ENCODE measurements at places on chromosomes 6 and 20.

- no peak for DNase-seq
Measured at GRCh38 chr6:144725736-144726522, 440.8 kb downstream of the UTRN start.

- no peak for DNase-seq
Measured at GRCh38 chr6:34241351-34242215, 4.9 kb downstream of the HMGA1 start.

- no peak for DNase-seq
Measured at GRCh38 chr6:155155787-155156447, 107.9 kb upstream of the CLDN20 start.

GRCh38 chr20:48350313-48350988 lies 477.3 kb downstream of the PREX1 start:
- no peak for DNase-seq

- DNase-seq: peak; percentile 8
Measured at GRCh38 chr6:40328386-40328985, 258.7 kb downstream of the LRFN2 start.

DNA sequence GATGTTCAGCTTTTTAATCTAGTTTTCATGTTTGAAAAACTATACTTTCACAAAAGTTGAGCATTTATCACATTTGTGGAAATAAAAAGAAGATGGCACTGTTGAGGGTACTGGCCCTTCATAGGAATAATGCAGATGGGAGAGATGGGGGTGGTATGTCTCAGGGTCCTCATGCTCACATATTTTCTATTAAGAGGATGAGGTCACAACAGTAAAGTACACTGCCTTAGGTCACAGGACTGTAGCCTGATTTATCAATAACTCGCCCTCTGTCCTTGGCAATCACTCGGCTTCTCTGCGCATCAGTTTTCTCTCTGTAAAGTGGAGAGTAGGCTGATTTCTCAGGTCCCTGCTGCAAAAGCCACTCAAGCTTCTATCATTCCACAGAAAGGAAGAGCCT lies 55.9 kb downstream of the PPP1R3G start:
- no peak for DNase-seq
